ENCODE measurements at places on chromosomes 13 and 19.

DNA sequence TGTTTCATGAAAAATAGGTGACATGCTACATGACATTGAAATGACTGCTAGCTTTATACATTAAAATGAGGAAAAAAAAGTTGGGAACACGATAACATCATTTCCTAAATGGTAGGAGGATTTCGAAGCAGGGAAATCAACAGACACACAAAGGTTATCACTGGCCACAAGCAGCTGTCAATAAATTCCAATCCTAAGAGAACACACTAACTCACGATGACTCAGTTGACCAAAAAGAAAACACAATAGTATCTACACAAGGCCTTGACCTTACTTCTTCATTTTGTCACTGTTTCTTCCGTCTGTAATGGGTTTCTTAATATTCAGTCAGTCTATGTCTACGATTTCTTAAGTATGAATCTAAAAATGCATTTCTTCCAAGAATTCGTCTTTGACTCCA lies 36.5 kb downstream of the STARD13 start:
- DNase-seq, result no peak

DNA sequence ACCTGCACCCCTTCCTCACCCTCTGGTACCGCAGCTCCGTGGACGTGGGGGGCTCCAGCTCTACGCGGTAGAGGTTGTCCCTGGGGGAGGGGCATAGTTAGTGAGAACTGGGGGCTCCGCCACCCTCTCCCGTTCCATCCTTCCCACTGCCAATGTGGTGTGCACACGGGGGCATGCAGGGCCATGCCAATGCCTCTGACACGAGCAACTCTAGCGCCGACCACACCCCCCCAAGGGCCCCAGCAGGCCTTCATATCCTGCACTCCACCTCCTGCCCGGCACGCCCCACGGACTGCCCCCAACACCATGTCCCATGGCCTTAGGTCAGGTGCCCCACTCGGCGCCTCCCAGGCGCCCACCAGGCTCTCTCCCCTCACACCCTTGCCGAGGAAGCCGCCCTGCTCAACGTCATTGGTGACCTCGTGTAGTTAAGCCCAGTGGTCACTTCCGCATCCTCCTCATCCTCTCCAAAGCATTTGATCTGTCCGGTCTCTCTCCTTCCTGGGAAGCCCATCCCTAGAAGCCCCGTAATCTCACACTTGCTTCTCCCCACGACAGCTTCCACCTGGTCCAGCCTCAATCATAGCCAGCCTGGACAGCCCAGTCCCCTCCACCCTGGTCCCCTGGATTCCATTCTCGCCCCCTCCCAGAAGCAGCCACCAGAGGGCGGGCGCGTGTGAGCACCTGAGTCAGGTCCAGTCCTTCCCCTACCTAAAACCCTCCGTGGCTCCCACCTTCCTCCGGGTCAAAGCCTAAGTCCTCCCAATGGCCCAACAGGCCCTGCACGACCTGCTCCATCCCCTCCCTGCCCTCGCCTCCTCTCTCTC lies 2.1 kb downstream of the SEMA6B start:
- no peak for DNase-seq

GRCh38 chr13:90623318-90624011 lies 724.0 kb upstream of the MIR17HG start:
- DNase-seq, result no peak

DNA sequence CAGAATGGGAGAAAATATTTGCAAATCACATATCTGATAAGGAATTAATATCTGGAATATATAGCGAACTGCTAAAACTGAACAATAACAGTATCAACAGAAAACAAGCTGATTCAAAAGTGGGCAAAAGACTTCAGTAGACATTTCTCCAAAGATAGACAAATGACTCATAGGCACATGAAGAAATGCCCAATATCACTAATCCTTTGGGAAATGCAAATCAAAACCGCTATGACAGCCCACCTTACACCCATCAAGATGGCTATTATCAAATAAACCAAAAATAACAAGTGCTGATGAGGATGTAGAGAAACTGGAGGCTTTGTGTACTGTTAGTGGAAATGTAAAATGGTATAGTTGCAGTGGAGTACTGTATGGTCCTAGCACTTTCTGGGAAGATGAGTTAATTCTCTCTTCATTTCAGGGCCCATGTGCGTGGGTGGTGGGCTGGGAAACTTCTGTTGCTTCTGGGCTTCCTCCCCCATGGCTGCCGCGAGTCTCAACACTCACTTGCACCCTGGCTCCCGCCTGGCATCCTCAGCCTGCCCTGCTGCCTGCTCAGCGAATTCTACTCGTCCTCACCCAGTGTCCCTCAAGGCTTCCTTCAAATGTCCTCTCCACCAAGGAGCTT lies 12.4 kb upstream of the GJA3 start:
- no peak for DNase-seq

DNA sequence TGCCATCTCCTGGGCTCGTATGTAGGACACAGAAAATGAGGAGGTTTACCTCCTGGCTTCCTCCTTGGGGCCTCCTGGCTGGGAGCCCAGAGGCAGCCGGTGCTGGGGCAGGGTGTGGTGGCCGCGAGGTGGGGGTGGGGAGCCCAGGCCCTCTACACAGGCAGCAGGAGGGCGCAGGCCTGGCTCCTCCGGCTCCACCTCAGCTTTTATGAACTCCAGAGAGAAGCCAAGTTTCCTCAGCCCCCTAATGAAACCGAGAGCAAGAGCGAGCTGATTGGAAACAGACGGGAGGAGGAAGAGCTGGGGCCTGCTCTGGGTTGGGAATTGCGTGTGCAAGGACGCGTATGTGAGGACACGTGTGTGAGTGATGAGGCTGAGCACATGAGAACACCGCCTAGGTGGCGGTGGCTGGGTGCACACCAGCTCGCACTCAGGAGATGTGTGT lies 23.1 kb downstream of the LYL1 start:
- DNase-seq, result no peak

DNA sequence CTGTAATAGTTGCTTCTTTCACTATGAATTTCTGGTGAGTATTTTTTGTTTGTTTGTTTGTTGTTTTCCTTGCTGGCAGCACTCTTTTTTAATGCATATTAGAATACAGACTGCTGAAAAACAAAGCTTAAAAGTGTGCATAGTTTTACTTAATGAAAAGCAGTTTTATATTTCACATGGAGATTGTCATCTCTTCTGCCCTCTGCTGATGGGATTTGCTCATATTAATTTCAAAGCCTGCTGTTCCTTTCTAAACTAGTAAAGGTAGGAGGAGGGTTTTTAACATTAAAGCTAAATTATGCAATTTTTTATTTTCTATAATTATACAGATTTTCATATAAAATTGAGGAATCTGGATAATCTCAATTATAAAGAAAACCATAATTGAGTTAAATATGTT lies 692.6 kb upstream of the SLITRK1 start:
- no peak for DNase-seq

- no peak for DNase-seq
Observed at GRCh38 chr13:25241007-25241406, 46.3 kb downstream of the MTMR6 start.

- no peak for DNase-seq
Observed at GRCh38 chr13:95176611-95177259, 124.5 kb downstream of the ABCC4 start.

GRCh38 chr13:77034881-77035280 lies 7.9 kb upstream of the FBXL3 start:
- no peak for DNase-seq

GRCh38 chr19:33022472-33023116 lies 42.1 kb downstream of the RHPN2 start:
- no peak for DNase-seq

GRCh38 chr13:33351319-33351718 lies 65.8 kb upstream of the STARD13 start:
- no peak for DNase-seq

DNA sequence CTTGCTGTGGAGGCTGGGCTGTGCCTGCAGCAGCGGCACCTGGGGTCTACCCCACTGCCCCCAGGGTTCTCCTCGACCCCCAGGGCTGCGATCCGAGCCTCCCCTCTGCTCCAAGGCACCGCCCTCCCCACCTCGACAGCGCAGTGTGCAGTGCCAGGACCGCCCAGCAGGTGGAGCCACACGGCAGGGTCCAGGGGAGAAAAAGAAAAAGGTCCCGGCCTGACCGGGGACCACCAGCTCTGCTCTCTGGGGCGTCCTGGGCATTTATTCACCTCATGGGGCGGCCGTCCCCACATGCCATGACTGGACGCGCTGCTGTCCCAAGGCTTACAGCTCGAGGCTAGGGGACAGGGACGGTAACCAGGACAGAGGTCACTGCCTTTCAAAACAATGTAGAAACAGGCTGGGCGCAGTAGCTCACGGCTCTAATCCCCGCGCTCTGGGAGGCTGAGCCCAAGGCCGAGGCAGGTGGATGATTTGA lies 10.6 kb downstream of the REXO1 start:
- no peak for DNase-seq

- DNase-seq, result no peak
Observed at GRCh38 chr13:41457589-41458186, 338 bp downstream of the RGCC start.

- no peak for DNase-seq
Observed at GRCh38 chr13:104785952-104786351, 1719.7 kb upstream of the SLC10A2 start.

DNA sequence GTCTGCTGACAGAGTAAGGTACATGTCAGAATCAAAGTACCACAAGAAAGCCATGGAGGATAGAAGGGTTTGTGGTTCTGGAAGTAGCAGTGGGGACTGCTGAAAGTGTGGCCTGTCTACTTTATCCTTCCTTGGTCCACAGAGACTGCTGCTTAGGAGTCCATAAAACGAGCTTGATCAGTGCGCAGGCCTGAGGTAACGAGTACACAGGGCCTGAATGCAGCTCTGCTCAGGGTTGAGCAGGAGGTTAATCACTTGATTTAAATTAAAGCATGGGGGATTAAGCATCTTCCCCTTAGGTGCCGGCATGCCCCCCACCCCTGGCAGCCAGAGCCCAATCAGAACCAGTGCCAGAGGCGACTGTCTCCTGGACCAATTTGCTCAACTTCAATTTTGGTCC lies 34.9 kb upstream of the WASF3 start:
- DNase-seq, result no peak

DNA sequence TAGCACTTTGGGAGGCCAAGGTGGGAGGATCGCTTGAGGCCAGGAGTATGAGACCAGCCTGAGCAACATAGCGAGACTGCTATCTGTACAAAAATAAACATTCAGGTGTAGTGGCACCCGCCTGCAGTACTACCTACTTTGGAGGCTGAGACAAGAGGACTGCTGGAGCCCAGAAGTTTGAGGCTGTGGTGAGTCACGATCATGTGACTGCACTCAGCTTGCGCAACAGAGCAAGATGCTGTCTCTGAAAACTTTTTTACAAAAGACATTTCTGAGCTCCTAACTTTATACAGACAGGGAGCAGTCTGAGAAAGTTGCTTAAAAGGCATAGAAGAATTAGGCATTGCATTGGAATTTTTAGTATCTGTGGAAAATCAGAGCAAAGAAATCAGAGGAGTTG lies 10.4 kb upstream of the TBC1D4 start:
- no peak for DNase-seq

DNA sequence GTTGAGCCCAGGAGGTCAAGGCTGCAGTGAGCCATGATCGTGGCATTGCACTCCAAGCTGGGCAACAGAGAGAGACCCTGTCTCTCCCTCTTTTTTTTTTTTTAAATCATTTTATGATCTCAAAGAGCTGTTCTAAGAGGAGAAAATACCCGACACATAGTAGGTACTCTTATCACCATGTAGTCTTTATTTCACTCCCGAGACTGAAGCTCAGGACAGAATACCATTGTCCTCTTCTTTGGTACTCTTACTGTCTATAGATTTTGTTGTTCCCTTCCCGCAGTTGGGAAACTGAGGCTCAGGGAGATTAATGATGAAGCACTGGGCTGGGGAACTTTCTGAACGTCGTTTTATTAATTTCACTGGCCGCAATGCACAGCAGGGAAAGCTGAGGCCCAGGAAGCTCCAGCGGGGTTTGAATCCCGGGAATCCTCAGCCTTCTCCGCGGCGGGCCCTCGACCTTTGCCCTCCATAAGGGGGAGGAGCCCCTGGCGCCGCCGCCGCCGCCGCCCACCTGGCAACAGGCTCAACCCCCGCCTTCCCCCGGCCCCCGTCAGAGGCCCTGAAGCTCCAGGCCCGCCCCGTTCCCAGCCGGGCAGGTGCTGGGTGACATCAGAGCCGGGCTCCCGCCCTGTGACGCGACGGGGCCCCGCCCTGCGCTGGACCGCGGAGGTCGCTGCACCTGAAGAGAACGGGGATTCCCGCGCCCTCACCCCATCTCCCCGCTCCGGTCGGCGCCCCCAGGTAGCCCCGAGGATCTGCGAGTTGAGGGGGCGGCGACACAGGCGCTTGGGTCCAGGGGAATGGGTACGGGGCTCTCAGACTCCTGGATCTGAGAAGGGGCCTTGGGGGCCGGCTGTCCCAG lies 1.6 kb downstream of the MYH14 start:
- no peak for DNase-seq

- DNase-seq, result no peak
Observed at GRCh38 chr13:107069108-107069776, 501.3 kb upstream of the ARGLU1 start.

- no peak for DNase-seq
Observed at GRCh38 chr13:92547266-92547665, 679.3 kb upstream of the GPC6 start.

DNA sequence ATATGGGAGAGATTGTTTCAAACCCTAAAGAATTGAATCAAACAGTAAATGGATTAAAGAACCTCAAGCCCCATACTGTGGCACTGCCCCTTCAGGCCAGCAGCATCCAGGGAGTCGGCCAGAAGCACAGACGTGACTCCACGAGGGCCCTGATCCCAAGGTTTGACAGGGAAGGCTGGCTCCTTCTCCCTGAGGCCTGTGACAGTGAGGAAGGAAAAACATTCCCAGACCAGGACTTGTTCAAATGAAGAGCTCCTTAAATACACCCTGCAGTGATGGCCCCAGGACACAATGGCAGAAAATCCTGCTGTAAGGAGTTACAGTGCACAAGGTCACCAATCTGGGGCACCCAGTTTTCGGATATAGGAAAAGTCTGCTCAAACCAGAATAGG lies 91.0 kb downstream of the COL4A1 start:
- DNase-seq, result no peak

DNA sequence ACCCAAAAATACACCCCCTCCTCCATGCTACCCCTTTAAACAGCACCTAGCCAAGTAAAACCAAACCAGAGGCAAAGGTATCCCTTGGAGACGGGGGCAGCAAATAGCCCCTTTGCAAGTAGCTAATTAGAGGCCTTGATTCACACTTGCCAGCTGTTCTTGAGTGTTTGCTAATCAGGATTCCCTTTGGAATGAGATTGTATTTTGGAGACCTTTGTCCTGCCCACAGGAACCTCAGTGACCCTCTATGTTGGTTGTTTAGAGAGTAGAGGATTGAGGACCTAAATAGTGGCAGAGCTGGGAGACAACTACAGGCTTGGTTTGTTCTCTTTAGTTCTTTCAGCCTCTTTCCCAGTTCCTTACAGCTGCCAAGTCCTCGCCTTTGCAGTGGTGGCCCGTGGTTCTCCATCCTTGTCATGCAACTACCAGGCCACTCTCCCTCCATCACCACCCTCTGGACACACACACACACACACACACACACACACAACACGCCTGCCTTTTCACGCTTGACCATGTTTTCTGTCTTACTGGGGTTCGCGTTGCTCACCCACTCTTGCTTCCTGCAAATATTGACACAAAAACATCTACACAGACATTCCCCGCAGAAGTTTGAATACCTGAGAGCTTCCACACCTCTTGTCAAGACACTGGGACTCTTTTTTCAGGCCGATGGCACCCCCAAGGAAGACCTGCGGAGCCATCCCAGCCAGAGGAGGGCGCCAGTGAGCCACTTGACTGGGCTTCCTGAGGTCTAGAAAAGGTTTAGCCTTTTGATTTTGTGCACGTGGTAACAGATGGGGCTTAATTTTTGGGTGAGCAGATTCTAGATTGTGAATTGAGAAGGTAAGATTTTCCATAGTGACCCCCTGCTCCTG lies 80.0 kb upstream of the GPR183 start:
- DNase-seq, result peak; percentile 10

GRCh38 chr19:30253581-30253996 lies 118.6 kb upstream of the ZNF536 start:
- no peak for DNase-seq

All from NCI-H1694 (cell line).